Tibial nerve (tissue), 4 donors: ENCODE measurements at places on chromosomes 2 and 18. TPM values are rescaled to one million over a fixed set of nuclear protein-coding genes. Genes with fewer than 3 reads are reported as not detected.

DNA sequence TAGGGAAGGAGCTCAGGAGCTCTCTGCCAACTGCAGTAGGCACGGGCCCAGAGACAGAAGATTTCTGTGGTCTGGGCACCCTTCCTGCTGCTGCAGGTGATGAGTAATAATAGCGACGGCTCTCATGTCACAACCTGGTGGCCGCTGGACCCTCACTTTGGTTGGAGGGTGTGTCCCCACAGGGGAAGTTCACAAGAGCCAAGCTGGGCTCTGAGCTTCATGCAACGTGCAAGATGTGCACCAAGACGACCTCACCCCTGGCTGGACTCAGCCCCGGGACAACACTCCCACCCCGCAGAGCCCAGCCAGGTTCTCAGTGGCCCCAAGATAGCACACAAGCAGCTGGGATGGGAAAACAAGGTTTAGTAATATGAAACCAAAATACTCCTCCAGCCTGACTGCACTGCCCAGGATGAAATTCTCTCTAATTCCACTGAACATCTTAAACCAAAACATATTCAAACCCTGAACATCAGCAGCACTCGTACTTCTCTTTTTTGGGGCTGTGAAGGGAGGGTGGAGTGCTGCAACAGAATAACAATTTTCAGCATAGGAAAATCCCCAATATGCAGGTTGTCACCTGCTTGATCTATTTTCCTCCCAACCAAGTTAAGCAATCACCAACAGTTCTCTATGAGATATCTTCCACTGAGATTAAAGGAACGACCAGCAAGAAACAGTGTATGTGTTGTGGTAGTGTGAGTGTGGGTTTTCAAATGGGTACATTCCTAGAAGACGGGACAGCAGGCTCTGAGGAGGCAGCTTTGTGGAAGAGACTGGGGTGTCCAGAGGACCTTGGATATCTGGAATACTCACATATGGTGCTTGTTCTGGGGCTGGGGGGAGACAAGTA lies 26.5 kb downstream of the BCL2 start:
- peaks cover 64% of the 10 kb centered on the region for H3K4me1 ChIP-seq
- H3K27me3 ChIP-seq = no peaks in the 10 kb centered on the region
- H3K4me3 ChIP-seq = no peak overlapping the region
- no peak overlapping the region for H3K27ac ChIP-seq

DNA sequence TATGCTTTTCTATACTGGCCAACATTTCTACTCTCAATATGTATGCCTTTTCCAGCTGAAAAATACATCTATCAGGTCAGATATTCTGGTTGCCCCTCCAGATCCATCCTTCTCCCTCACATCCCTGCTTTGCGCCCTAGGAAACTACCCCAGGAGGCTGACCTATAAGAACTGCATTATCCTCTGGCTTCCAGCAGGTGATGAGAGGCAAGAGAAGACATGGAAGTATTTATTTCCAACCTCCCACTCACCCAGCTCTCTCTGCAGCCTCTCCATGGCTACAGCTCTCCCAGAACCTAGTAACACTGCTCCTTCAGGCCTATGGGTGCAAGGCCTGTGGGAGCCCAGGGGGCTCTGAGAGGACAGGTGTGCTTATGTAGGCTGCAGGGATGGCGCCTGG lies 42.9 kb downstream of the ARID5A start:
- DNase-seq = no peak
- H3K4me1 ChIP-seq = no peaks in the 10 kb centered on the region
- H3K27me3 ChIP-seq = no peaks in the 10 kb centered on the region
- no peak overlapping the region for H3K4me3 ChIP-seq
- H3K36me3 ChIP-seq = no peaks in the 10 kb centered on the region

GCKR gene
- total RNA-seq = not detected

DNA sequence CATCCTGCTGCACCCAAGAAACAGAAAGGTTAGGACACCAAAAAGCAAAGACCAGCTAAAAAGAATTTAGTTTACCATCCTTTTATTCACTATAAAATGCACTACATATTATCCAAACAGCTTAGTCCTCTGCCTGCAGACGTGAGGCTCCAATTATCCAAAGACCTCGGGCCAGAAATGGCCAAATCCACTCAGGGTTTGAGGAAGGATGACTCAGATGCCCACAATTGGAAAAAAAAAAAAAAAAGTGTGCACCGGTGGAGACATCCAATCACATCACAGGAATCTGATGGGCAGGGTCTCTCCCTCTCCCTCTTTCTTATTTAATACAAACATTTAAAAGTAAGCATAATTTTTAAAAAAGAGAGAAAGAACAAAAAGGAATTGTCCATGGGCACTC lies 65.7 kb downstream of the TRABD2A start:
- no peak overlapping the region for H3K4me3 ChIP-seq
- no peaks in the 10 kb centered on the region for H3K36me3 ChIP-seq
- no peak for DNase-seq
- H3K27me3 ChIP-seq = no peaks in the 10 kb centered on the region

GPR55 gene
- not detected for total RNA-seq

DNA sequence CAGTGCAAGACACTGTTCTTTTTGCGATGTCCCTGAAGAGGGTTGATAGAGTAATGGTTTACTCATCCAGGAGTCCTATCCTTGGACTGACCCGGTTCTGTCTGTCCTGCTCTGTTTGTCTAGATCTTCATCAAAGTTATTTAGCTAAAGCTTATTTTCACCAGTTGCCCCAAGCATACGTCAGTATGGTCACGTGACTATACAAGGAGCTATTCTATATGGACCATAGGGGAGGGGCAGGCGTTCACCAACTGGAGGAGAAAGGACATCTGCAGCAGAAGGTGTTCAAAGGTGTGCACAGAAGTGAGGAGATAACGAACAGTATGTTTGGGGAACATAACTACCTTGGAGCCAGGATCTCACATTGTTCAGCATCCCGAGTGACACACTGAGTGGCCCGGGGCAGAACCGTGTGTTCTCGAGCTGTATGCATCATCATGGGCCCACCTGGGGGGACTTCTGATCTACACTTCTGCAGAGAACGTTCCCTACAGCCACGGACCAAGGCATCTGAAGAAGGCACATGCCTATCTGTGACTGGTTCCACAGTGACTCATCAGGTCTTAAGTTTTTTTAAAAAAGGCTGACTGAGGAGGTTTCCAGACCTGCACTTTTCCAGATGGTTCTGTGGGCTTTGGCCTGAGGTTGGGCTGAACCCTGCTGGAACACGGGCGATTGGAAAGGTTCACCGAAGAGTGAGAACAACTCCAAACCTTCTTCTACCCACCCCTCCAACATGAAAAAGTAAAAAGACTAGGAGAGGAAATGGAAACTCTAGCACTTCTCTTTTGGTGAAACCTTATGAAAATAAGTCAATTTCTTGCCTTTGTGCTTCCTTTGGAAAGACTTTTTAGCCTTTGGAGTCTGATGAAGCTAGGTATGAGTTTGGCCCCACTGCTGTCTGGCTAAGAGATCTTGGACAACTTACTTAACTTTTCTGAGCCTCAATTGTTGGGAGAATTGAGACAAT lies 68.6 kb upstream of the YWHAQ start:
- no peak for DNase-seq
- H3K4me1 ChIP-seq = peaks cover 14% of the 10 kb centered on the region
- no peaks in the 10 kb centered on the region for H3K27me3 ChIP-seq
- no peaks in the 10 kb centered on the region for H3K36me3 ChIP-seq
- H3K4me3 ChIP-seq = no peak overlapping the region

- no peak for DNase-seq
- no peaks in the 10 kb centered on the region for H3K36me3 ChIP-seq
- H3K27ac ChIP-seq = peak overlapping the region; percentile 95
- H3K27me3 ChIP-seq = no peaks in the 10 kb centered on the region
- H3K4me3 ChIP-seq = peak overlapping the region; percentile 89
- H3K4me1 ChIP-seq = peaks cover 15% of the 10 kb centered on the region
These were observed 441 bp downstream of the MPHOSPH10 start for GRCh38 chr2:71130905-71131244.

ANKRD30BL gene
- not detected for total RNA-seq
